ENCODE measurements at places on chromosomes 13 and 19. TPM values are rescaled to one million over a fixed set of nuclear protein-coding genes. Genes with fewer than 3 reads are reported as not detected.

MCEMP1 gene
- not detected for total RNA-seq

CCNA1 gene
- 0.37 TPM for total RNA-seq

ZBTB32 gene
- not detected for total RNA-seq

IRGC gene
- total RNA-seq = not detected

ZNF534 gene
- 0.06 TPM for total RNA-seq

ZNF699 gene
- 9.8 TPM for total RNA-seq

NLRP9 gene
- not detected for total RNA-seq

OVOL3 gene
- total RNA-seq = not detected

FCER2 gene
- total RNA-seq = not detected

PRR20A gene
- not detected for total RNA-seq

FFAR2 gene
- not detected for total RNA-seq

SPHK2 gene
- total RNA-seq = 11.5 TPM

SMIM17 gene
- total RNA-seq = 0.15 TPM

GPR183 gene
- total RNA-seq = not detected

DIRAS1 gene
- total RNA-seq = 2.0 TPM

OR10H5 gene
- not detected for total RNA-seq

SPACA7 gene
- not detected for total RNA-seq

ZNF8 gene
- 6.9 TPM for total RNA-seq

SPRY2 gene
- total RNA-seq = 75.4 TPM

SMIM44 gene
- total RNA-seq = not detected

CEACAM8 gene
- not detected for total RNA-seq

ATP1A3 gene
- 0.05 TPM for total RNA-seq

RPL13A gene
- 2,736 TPM for total RNA-seq

MARK4 gene
- total RNA-seq = 26.4 TPM

CYP2A7 gene
- not detected for total RNA-seq

KLK11 gene
- total RNA-seq = not detected

ITM2B gene
- 788 TPM for total RNA-seq

PRR22 gene
- 0.37 TPM for total RNA-seq

UBE2L5 gene
- total RNA-seq = not detected

JSRP1 gene
- not detected for total RNA-seq

LNX2 gene
- 3.4 TPM for total RNA-seq

CD79A gene
- total RNA-seq = not detected

EVI5L gene
- 21.4 TPM for total RNA-seq

SLC25A41 gene
- total RNA-seq = not detected

KL gene
- total RNA-seq = not detected

ATCAY gene
- total RNA-seq = not detected

BCAM gene
- 14.3 TPM for total RNA-seq
